ENCODE measurements at places on chromosomes 2 and 18. TPM values are rescaled to one million over a fixed set of nuclear protein-coding genes. Genes with fewer than 3 reads are reported as not detected.

The GALNT14 gene
- total RNA-seq: 1.1 TPM

DNA sequence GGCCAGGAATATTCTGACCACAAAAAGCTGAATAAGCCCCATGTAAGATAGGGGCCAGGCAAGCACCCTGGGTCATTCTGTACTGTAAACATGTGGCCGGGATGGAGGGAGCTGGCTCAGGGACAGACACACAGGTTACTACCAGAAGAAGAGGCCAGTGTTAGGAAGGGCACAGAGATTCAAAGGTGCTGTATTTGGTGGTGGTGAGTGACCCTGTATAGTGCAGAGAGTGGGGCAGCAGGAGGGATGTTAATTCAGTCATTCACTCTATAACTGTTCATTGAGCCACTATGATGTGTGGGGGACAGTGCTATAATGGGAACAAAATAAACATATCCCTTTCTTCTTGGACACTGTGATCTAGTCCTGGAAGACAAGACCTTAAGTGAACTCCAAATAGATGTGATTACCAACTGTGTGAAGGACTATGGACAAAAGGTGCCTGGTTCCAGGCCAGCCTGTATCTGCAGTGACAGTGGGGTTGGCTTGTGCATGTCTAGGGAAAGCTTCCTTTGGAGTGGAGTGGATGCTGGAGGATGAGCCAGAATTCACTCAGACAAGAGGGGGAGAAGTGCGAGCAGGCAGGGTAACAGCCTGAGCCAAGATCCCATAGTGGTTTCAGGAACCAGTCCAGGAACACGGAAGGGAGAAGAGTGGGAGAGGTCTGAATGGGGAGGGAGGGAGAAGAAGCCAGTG lies 8.3 kb downstream of the MOCOS start:
- H3K4me3 ChIP-seq: no peak overlapping the region
- H3K36me3 ChIP-seq: no peaks in the 10 kb centered on the region
- H3K4me1 ChIP-seq: no peaks in the 10 kb centered on the region
- no peaks in the 10 kb centered on the region for H3K27me3 ChIP-seq
- H3K27ac ChIP-seq: no peak overlapping the region
- DNase-seq: no peak

- no peak overlapping the region for H3K4me3 ChIP-seq
- DNase-seq: no peak
- H3K4me1 ChIP-seq: no peaks in the 10 kb centered on the region
- no peaks in the 10 kb centered on the region for H3K36me3 ChIP-seq
Observed at GRCh38 chr2:119513832-119514231, 10.5 kb downstream of the SCTR start.

DNA sequence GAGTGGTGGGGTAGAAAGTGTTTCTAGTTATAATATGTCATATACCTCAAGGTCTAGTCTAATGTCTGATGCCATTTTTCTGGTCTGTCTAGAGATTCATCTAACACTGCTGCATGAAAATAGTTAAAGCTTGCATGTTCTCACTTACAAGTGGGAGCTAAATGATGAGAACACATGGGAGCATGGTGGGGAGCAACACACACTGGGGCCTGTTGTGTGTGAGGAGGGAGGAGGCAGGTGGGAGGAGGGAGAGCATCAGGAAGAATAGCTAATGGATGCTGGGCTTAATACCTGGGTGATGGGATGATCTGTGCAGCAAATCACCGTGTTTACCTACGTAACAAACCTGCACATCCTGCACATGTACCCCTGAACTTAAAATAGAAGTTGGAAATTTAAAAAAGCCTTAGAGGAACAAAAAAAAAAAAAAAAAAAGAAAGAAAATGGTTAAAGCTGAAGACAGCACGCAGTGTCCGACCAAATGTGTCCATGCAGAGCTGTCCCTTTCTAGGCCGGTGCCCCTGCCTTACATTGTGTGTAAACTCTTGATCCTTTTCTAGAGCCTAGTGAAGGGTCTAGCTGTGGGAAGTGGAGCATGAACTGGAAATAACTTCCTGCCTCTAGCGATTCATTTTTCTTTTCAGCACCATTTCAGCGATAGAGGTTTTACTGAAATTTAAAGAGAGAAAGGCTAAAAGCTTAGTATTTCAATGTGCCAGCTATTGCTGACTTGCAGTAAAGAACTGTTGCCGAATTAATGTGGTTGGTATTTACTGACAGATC lies 94.0 kb downstream of the FMNL2 start:
- no peaks in the 10 kb centered on the region for H3K36me3 ChIP-seq
- H3K4me1 ChIP-seq: peaks cover 31% of the 10 kb centered on the region

DNA sequence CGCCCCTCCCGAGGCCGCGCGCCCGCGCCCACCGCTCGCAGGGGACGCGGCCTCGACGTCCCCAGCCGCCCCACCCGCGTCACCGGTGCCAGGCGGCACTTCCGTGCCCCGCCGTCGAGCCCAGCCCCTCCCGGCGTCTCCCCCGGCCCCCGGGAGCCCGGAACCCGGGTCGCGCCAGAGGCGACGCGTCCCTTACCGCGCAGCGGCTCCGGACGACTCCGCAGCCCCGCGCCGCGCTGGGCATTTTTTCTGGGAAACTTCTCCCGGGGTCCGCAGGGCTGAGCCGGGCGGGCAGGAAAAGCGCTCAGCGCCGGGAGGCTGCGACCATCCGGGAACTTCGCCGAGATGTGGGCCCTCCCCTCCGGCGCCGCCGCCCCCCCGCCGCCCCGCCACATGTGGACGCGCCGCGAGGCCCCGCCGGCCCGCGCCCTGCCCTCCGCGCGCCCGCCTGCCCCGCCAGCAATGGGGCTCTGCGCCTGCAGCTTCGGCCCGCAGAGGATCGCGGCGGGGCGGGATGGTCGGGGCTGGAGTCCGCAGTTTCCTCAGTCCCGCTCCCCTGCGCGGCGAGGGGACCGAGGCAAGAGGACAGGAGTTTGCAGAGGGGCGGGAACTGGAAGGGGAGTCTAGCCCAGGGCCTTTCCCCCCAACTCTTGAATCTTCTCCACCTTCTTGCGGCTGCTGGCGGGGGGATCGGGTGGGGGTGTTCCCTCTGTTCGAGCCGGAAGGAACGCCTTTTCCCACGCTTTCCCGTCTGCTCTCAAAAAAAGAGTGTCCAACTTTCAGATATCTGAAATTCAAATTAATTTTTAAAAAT lies 81.5 kb downstream of the CHRNA1 start:
- peak overlapping the region; percentile 48 for H3K27ac ChIP-seq
- H3K27me3 ChIP-seq: no peaks in the 10 kb centered on the region
- H3K4me1 ChIP-seq: peaks cover 4% of the 10 kb centered on the region
- no peaks in the 10 kb centered on the region for H3K36me3 ChIP-seq
- H3K4me3 ChIP-seq: peak overlapping the region; percentile 52

DNA sequence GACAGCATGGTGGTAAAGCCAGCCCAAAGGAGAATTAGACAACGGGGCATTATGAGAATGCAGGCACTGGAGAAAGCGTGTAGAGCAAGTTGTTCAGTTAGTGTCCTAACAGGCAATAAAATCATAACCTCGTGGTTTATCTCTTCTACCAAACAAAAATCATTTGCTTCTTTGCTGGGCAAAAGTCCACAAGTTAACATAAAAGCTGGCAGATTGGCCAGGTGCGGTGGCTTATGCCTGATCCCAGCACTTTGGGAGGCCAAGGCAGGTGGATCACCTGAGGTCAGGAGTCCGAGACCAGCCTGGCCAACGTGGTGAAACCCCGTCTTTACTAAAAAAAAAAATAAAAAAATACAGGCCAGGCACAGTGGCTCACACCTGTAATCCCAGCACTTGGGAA lies 364.1 kb downstream of the SETBP1 start:
- H3K4me1 ChIP-seq: no peaks in the 10 kb centered on the region
- no peaks in the 10 kb centered on the region for H3K27me3 ChIP-seq
- no peak overlapping the region for H3K27ac ChIP-seq
- no peak for DNase-seq
- no peak overlapping the region for H3K4me3 ChIP-seq

DNA sequence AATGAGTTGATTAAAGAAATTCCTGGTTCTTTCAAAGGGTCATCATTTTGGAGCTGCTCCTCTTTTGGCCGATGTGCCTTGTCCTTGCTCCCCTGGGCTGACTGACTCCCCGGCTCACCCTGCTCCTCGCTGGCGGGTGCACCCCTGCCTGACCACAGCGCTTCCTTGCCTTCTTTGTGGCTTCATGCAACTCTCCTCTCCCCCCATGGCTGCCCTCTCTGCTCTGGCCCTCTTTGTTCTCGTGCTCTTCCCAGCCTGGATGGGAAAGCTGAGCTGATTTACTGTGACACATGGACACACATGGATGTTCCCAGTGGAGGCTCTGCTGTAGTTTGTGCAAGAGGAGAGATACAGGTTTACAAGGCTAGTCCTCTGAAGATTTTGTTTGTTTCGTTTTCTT lies 234.6 kb downstream of the HAUS1 start:
- H3K36me3 ChIP-seq: no peaks in the 10 kb centered on the region
- no peak for DNase-seq
- peaks cover 17% of the 10 kb centered on the region for H3K4me1 ChIP-seq
- no peak overlapping the region for H3K27ac ChIP-seq
- no peak overlapping the region for H3K4me3 ChIP-seq

The CFAP65 gene
- 1.3 TPM for total RNA-seq

The ASIC4 gene
- total RNA-seq: not detected

GRCh38 chr2:19140463-19141208 lies 217.8 kb downstream of the OSR1 start:
- no peaks in the 10 kb centered on the region for H3K36me3 ChIP-seq
- H3K4me1 ChIP-seq: no peaks in the 10 kb centered on the region
- no peak for DNase-seq
- no peaks in the 10 kb centered on the region for H3K27me3 ChIP-seq
- H3K27ac ChIP-seq: no peak overlapping the region

The POTEI gene
- not detected for total RNA-seq

DNA sequence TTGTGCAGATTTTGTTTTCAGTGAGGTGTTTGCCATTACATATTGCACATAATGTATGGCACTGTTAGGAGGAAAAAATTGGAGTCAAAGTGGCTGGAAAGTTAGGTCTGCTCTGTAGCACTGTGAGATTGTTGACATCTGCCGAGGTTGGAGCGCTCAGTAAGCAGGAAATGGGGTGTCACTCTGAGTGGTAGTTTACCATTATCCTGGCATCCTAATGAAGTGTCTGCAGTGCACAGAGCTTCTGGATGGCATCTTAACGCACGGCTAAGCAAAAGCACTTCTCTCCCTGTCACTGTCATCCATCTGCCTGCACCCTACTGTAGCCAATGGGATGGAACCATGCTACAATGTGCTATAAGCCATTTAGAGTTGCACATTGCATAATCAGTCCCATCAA lies 561.9 kb downstream of the ARHGAP15 start:
- H3K27ac ChIP-seq: no peak overlapping the region
- no peak for DNase-seq
- H3K4me1 ChIP-seq: no peaks in the 10 kb centered on the region
- no peak overlapping the region for H3K4me3 ChIP-seq

DNA sequence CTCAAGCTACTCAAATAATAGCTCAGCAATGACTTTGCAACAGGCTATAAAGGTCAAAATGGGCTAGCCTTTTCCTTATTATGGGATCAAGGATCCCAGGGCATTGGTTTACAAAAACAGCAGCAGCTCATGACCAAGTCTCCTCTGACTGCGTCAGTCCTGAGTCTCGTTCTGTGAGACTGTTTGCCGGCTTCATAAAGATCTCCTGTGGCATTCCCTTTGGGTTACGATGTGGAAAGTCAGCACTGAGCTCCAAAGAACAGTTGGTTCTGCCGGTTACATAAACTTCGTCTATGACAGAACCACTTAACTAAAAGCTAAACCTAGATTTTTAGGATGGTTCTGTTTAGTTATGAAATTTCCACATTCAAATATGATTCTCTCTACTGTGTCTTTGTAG lies 674.9 kb downstream of the ZEB2 start:
- H3K4me1 ChIP-seq: no peaks in the 10 kb centered on the region
- DNase-seq: no peak
- no peak overlapping the region for H3K27ac ChIP-seq
- H3K27me3 ChIP-seq: no peaks in the 10 kb centered on the region
- no peak overlapping the region for H3K4me3 ChIP-seq

DNA sequence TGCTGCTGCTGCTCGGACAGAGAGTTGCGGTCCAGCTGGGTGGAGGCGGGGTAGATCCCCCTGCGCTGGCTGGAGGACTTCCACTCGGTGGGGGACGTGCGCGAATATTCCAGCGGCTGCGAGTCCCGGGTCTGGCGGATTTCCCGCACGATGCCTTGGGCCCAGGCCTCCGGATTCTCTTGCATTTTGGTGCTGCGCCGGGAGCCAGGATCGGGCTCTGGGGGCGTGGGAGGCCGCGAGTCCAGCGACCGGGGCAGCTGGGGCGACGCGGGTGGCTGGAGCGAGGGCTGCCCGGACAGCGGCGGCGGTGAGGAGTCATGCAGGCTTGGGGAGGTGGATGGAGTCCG lies 4.8 kb downstream of the NT5C1B start:
- H3K4me1 ChIP-seq: no peaks in the 10 kb centered on the region
- no peak overlapping the region for H3K27ac ChIP-seq
- no peak for DNase-seq
- H3K27me3 ChIP-seq: no peaks in the 10 kb centered on the region
- no peaks in the 10 kb centered on the region for H3K36me3 ChIP-seq

The ARHGAP15 gene
- 13.0 TPM for total RNA-seq

All from thyroid gland (tissue), 4 donors.